ENCODE measurements at places on chromosomes 4 and X.

- DNase-seq, result no peak
Measured at GRCh38 chr4:86759298-86759697, 89.9 kb downstream of the SLC10A6 start.

DNA sequence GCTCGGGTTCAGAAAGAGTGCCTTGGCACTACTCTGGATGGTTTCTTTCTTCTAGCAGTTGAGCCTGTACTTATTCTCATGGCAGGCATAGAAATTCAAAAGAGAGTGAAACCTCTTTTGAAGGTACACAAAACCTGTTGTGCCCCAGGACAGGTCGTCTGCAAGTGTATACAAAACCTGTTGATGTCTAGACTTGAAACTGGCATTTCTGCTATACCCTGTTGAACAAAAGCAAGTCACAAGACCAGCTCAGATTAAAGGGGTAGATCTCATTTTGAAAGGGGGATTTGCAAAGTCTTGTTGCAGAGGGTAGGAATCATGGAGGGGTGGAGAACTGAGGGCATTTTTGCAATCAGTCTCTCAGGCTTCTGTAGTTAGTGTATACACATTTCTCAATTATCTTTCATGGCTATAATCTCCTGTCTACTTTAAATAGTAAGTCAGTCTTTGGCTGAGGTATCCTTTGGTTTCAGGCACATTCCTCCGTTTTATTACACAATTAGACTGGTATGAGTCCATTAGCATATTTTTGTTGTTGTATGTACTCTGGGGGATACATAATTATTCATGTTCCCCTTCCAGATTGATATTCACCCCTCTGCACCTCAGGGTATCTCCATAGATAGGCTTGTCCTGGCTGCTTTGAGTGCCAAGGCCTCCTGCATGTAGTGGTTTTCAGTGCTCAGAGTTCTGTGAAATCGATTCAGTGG, 251.4 kb downstream of the DTHD1 start:
- DNase-seq, result no peak

- DNase-seq, result no peak
Measured at GRCh38 chr4:71187404-71188155, 151.2 kb upstream of the SLC4A4 start.

GRCh38 chr4:180630012-180630665, 1613.1 kb upstream of the TENM3 start:
- DNase-seq, result no peak

- DNase-seq, result no peak
Measured at GRCh38 chr4:1763550-1764080, 29.5 kb upstream of the FGFR3 start.

DNA sequence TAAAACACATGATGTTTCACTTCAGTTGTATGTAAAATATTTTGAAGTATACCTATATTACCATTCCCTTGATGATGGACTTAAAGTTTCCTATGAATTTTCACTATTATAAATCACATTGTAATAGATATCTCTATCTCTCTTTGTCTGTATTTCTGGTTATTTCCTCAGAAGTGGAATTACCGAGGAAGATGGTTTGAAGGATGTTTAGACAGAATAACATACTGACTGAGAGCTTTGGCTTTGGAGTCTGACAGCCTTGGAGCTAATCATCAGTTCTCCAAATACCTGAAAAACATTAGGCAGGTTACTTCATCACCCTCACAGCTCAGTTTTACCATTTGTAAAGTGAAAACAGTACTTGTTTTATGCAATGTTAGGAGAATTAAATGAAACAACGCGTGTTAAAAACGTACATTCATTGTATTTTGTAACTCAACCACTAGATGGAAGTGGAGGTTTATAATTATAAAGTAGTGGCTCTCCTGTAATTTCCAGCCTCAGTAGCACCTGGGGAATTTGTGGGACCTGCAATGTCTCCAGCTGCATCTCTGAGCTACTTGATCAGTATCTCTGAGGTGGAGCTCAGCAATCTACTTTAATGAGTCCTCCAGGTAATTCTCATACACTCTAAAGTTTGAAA, 14.3 kb downstream of the JCHAIN start:
- DNase-seq, result no peak

- no peak for DNase-seq
Measured at GRCh38 chr4:26542991-26543390, 40.9 kb upstream of the TBC1D19 start.

Data from stimulated activated CD4-positive, alpha-beta T cell treated with anti-CD3 and anti-CD28 coated beads, Interleukin-2, amount 100 ng/mL, for 4 hours (primary cell).